ENCODE measurements at places on chromosomes 11 and 22.
A peak's percentile ranks its signal among the peaks of the same experiment; 100 is the strongest.

- DNase-seq, result no peak
Measured at GRCh38 chr11:47435687-47436086, 9.4 kb upstream of the PSMC3 start.

- peak; percentile 28 for DNase-seq
Measured at GRCh38 chr11:123438131-123438627, 8.1 kb downstream of the GRAMD1B start.

DNA sequence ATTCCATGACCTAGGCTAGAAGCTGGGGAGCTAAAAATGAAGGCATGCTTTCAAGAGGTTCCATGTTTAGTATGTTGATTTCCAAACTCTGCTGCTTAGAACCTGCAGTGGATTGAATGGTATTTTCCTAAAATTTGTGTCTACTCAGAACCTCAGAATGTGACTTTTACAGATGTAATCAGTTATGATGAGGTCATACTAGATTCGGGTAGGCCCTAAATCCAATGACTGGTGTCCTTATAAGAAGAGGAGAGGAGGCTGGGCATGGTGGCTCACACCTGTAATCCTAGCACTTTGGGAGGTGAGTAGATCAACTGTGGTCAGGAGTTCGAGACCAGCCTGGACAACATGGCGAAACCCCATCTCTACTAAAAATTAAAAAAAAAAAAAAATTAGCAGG lies 3.5 kb upstream of the FEZ1 start:
- no peak for DNase-seq

DNA sequence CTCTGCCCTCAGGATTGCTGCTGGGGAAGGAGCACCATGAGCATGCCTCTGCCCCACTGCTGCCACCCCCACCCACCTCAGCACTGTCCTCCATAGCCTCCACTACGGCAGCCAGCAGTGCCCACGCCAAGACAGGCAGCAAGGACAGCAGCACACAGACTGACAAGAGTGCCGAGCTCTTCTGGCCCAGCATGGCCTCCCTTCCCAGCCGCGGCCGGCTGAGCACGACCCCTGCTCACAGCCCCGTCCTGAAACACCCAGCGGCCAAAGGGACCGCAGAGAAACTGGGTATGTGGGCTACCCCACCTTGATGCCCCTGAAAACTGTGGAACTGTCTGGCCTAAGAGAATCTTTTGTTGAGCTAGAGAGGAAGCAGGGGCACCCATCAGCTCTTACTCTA lies 101.0 kb downstream of the AMOTL1 start:
- no peak for DNase-seq

GRCh38 chr11:112051768-112052167 lies 22.0 kb downstream of the PIH1D2 start:
- DNase-seq, result no peak

- DNase-seq, result peak; percentile 70
Measured at GRCh38 chr22:43862074-43862881, at the start of gene SULT4A1. Gene SULT4A1 (minus strand): TSS chr22:43862513. CDS start chr22:43862382, 131 bp downstream.

DNA sequence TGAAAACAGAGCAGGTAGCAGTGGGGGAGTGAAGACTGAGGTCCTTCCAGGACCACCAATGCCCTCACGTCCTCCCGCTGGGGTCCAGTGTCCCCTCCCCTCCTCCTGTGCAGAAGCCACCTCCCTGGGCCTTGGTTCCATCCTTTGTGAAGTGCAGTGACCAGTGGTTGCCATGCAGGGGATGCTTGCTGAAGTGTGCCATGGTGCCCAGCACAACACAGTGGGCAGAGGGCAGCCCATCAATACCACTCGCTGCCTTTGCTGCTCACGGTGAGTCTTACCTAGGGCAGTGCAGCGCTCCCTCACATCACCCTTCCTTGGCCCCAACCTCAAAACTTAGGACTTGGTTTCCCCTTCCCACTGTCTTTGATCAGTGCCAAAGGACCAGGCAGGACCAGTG lies 12.9 kb downstream of the MYEOV start:
- DNase-seq, result no peak

DNA sequence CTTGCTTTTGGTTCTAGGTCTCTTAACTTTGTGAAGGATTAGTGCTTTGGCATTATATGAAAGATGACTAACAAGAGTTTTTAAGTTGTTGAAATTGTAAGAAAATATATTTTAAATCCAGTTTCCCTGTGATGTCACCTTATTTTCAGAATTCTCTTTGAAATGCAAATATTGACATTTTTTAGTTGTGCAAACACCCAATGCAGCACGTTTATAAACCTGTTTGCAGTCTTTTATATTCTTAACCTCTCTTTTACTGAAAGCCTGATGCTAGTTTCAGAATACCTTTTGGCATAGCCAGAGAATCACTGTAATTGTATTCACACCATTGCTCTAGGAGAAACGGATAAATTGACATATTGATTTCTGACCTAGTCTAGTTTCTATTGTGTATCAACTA lies 42.8 kb upstream of the SLC37A2 start:
- no peak for DNase-seq

DNA sequence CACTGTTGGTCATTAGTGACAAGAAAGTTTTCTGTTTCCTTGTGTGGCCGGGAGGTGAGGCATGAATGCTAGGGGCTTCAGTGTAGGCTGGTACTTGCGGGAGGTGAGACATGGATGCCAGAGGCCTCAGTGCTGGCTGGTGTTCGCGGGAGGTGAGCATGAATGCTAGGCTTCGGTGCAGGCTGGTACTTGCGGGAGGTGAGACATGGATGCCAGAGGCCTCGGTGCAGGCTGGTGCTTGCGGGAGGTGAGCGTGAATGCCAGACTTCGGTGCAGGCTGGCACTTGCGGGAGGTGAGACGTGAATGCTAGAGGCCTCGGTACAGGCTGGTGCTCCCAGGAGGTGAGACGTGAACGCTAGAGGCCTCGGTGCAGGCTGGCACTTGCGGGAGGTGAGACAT lies 48.4 kb downstream of the ANO1 start:
- no peak for DNase-seq

DNA sequence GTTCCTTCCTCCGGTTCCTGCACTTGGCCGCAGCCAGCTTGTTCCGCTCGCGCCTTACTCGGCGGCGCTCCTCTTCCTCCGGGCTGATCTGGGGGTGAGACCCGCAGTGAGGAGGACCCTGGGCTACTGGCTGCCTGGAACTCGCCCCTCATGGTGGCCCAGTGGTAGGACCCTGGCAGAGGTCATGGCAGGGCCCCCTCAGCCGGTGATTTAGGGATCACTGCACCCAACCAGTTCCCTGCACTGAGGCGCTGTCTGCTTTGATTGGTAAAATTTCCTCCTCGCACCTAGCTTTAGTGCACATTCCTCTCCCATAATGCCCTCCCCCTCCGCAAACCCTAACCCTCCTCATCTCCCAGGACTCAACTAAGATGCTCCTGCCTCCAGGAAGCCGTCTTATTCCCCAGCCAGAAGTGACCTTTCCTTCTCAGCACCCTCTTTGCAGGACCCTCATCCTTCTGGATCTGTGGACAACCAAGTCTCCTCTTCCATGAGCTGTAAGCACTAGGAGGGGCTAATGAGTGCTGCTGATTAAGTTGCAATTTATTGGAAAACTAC lies 3.6 kb downstream of the CCDC85B start:
- DNase-seq, result no peak

DNA sequence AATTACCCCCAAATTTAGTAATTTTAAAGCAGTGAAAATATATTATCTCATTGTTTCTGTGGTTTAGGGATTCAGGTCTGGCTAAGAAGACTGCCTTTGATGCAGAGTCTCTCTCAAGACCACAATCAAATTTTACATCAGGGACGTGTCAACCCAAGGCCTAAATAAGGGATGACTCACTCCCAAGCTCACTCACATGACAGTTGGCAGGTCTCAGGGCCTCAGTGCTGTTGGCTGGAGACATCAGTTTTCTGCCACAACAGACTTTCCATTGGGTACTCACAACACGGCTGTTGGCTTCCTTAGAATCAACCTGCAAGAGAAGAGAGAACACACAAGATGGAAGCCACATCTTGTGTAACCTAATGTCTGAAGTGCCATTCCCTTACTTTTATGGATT lies 377.3 kb downstream of the FAM181B start:
- no peak for DNase-seq

- no peak for DNase-seq
Measured at GRCh38 chr11:3021125-3021524, 29.0 kb upstream of the NAP1L4 start.

DNA sequence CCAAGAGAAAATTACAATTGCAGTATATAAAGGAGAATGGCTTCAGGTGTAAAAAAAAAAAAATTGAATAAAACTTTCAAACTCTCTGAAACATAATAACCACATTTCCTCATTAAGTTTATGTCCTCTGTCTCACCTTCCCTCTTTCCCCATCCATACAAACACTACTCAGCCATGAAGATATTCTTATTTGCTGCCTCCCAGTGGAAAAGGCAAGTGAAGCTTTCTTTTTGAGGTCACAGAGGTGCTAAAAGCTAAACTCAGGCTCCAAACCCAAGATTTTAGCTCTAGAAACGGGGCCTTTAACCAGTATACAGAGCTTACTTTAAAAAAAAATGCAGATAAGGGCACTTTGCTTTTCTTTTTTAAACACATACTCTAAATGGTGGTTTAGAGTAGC lies 1568.5 kb downstream of the FAM181B start:
- DNase-seq, result no peak

DNA sequence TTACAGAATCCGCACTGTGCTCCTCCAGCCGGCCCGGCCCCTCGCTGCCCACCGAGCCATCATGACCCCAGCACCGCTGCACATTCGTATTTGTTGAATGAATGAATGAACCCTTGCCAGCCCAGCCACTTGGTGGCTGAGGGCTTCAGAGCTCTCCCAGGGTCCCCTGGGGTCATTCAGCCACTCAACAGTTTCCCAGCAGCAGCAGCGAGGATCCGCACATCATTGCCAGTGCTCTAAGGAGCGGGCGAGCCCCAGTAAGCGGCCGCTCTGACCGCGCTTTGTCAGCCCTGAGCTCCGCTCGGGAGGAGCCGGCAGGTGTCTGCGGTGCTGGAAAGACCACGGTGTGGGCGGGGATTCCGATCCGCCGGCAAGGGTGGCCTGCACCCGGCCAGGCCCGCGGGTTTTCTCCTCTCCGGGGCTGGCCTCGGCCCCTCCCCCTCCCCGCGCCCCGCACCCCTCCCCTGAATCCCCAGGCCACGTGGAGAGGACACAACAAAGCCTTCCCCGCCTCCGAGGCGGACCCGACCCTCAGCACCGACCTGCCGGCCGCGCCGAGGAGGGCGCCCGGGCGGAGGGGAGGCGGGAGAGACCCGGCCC lies 563 bp downstream of the BID start:
- peak; percentile 35 for DNase-seq

GRCh38 chr11:3824714-3825472 lies 15.9 kb downstream of the RHOG start:
- DNase-seq, result peak; percentile 52

- DNase-seq, result no peak
Measured at GRCh38 chr11:73856031-73856567, 20.5 kb downstream of the COA4 start.

GRCh38 chr11:28903716-28904115 lies 795.5 kb downstream of the METTL15 start:
- peak; percentile 8 for DNase-seq

DNA sequence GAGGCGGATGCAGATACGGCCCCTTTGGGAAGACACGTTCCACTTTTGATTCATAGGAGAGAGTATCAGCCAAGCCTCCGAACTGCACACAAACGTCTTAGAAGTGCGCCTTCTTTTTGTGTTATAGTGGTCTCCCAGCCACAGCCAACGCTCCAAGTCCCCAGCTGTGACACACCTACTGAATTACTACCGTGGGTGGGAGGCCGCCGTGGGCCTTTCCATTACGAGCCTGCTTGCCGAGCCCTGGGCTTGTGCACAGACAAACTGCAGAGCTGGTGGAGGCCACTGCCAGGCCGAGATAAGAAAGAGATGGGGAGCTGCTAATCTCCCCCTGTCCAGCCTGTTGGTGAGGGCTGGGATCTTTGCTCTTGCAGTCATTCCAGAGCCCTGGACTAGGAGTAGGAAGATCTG lies 761 bp downstream of the HMBS start:
- peak; percentile 27 for DNase-seq

DNA sequence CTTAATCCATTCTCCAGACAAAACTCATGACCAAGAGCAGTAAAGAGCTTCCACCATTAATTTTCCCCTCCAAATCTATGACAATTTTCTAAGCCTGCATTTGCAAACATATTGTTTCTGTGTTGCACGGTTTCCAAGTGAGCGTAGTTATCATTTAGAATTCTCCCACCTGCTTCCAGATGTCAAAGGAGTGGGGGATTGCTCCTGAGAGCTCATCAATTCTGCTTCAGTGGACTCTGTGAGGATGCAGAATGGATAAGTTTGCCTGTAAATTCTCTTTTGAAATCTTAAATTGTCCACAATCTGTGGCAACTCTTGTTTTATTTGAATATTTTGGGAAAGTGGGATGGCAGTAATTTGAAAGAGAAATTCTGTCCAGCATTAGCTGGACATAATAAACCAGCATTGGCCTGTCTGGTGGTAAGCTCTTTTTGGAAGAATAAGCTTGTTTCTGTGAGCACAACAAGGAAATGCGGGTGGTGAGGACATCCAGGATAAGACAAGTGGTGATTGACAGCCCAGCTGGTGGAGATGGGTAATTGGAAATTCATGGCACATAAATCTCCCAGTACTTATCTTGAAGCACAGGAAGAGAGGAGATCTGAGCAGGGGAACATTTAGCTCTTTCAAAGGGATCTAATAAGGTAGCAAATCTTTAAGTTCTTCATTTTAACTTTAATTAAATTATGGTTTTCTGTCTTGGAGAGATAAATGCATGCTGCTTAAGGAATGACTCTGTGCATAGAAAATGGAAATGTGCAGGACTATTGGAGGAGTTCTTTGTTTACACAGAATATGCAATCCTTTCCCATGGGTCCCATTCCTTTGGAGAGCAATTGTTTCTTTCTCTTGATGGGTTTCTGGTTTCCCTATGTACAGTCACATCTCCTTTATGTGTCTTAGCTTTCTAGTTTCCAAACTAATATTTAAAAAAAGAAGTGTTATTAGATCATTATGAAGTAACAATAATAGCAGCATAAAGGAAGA lies 73.2 kb downstream of the FAT3 start:
- DNase-seq, result peak; percentile 28

DNA sequence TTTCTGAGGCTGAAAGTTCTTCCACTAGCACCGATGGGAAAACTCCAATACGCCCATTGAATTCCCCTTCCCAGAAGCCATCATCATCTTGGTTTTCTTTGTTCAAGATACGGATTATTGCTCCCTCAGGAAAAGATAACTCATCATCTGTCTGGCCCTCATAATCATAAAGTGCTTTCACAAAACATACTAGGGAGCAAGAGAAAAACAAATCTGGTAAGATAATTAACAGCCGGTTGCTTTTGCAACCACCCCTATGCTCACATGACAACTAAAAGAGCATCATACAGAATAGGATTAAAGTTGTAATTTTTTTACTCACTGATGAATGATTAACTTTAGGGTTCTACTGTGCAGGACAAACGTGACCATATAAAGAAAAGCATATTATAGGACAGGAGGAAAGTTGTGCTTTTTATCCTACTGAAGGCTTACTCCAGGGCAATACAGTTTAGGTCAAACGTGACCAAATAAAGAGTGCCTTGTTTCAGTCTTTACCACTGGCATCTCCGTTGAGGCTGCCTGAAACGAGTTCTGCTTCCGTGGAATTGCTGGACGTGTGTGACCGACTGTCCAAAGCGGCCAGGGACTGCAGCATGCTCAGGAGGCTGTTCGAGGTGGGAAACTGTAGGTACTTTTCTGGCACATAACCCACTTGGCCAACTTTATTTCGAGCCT lies 28.6 kb downstream of the ATG16L2 start:
- DNase-seq, result no peak

GRCh38 chr22:17103351-17103750 lies 17.8 kb downstream of the TMEM121B start:
- no peak for DNase-seq

GRCh38 chr11:122280870-122281269 lies 164.9 kb upstream of the BLID start:
- DNase-seq, result no peak
